Natural killer cell treated with Interleukin-12 subunit alpha and Interleukin-12 subunit beta and Interleukin-15 and Interleukin-18, amount 100 ng/mL, for 72 hours (primary cell): ENCODE measurements at places on chromosomes 12 and 14. TPM values are rescaled to one million over a fixed set of nuclear protein-coding genes. Genes with fewer than 3 reads are reported as not detected.

Gene INSM2
- not detected for total RNA-seq

Gene SPIC
- not detected for total RNA-seq

Gene CHGA
- total RNA-seq: not detected

Gene PCED1B
- total RNA-seq: 39.5 TPM

Gene EIF4B
- total RNA-seq: 372 TPM

Gene GALNT16
- not detected for total RNA-seq

Gene CELA1
- not detected for total RNA-seq

GRCh38 chr14:105058521-105059034 is 6.7 kb downstream of the GPR132 start:
- no peak for DNase-seq

- no peak for DNase-seq
These were observed 180.2 kb downstream of the ACSS3 start for GRCh38 chr12:81257947-81258551.

DNA sequence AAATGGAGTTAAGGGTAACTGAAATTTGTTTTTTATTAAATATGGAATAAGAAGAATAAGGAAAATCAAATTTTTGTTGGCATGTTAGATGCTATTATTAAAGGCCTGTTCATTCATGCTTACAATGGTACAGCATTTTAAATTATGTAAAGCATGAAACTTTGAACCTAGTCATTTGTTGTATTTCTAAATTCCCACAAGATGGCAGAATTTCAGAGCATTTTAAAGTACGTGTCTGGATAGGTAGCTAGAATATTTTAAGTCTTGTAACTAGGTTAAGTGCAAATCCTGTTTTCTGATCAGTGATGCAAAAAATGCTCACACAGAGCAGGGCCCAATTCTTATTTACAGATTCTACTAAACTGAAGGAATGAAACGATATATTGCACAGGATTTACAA is 585.6 kb upstream of the MIS18BP1 start:
- DNase-seq: no peak

- DNase-seq: no peak
These were observed 103.2 kb upstream of the EVL start for GRCh38 chr14:99961826-99962518.

DNA sequence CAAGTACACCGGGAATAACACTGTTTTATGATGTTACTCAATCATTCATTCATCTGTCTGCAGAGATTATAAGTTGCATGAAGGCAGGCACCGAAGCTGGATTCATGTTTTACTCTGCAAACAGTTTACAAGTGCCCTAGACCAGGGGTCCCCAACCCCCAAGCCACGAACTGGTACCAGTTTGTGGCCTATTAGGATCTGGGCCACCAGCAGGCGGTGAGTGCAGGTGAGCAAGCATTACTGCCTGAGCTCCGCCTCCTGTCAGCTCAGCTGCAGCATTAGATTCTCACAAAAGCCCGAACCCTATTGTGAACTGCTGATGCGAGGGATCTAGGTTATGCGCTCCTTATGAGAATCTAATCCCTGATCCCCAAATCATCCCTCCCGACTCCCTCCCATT is 38.1 kb upstream of the PLXNC1 start:
- no peak for DNase-seq

GRCh38 chr12:96212456-96213375 is 18.5 kb downstream of the ELK3 start:
- DNase-seq: no peak

DNA sequence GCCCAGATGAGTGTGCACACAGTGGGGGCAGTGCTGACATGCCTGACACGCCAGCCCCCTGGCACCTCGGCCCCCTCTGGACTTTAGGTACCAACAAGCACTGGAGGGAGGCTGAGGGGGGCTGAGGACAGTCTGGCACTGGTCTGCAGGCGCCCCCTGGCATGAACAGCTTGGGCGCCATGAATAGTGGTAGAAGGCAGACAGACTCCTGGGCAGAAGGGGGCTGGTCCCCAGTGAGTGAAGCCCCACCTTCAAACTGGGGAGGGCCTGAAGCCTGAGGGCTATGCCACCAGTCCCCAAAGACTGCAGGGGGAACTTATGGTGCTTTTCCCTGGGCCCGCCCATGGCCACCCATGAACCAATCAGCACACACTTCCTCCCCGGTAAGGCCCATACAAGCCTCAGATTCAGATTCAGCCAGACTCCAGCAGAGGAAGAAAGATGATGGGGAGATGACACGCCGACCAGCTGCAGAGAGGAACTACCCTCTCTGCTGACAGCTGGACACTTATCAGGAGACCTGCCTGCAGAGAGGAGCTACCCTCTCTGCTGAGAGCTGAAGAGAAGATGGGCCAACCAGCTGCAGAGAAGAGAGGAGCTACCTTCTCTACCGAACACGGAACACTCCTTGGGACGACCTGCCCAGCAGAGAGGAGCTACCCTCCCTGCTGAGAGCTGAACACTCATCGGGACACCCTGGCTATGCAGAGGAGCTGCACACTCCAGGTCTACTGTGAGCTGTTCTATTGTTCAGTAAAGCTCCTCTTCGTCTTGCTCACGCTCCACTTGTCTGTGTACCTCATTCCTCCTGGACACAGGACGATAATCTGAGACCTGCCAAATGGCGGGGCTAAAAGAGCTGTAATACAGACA is 324.5 kb downstream of the PCNX1 start:
- DNase-seq: peak; percentile 62

DNA sequence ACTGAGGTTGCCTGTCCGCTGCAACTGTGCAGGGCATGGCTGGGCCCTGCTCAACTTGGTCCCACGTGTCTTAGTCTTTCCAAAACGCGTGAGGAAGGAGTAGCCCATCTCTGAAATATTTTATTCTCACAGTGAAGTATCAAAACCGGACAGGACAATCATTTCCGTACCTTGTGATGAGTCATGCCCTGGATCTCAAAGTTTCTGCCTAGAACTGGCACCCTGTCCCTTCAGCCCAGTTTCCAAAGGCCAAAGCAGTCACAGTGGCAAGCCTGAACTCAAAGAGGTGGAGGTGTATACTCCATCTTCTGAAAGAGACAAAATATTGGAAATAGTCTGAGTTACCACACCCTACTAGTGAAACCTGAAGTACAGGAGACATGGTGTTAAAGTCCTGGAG is 28.5 kb upstream of the SRGAP1 start:
- no peak for DNase-seq

DNA sequence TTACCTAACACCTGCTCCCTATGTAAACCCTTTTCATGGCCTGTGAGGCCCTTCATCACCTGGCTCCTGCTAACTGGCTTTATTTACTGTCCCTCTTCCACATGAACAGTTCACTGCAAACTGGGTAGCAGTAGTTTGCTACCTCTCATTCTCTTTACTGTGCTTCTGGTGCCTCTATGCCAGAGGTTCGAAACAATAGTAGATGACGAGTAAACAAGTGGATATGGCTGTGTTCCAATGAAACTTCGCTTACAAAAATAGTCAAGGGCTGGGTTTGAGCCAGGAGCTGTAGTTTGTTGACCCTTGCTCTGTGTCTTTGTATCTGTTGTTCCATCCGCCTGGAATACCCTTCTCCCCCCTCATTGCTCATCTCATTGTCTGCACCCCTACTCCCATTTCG is 233.6 kb upstream of the RMST start:
- DNase-seq: no peak
